NCI-H2171 treated with DMSO at 0.1 percent for 48 hours (cell line): ENCODE measurements at places on chromosomes 1 and 21.

DNA sequence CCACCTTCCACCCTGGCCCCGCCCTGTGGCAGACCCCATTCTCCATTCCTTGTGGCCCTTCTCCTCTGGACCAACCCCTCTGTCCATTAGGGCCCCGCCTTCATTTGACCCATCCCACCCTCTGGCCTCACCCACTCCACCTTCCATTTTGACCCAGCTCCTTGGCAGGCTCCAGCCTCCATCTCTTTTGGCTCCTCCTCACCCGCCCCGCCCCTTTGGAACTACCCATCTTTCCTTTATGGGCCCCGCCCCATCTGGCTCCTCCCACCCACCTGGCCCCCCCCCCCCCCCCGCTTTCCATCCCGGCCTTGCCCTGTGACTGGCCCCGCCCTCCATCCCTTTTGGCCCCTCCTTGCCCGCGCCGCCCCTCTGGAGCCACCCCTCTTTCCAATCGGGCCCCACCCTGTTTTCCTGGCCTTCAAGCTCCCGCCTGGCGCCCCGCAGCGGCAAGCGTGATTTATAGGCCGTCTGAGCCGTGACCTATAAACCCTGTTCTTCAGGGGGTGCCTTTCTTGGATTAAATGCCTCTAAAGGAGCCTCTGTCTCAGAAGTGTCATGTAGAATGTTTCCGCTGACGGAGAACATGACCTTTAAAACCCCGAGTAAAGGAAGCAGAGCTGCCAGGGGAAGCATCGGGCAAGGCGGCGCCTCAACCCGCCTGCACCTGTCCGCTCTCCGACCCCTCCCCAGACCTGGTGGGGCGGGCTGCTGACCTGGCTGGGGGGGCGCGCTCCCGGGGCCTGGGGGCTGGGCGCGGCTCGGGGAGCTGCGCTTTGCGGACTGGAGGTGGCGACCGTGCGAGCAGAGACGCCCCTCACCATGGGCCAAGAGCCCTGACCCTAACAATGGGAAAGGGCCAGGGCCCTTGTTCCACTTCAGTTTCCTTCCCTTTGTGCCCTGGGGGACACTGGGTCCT, 178.0 kb downstream of the CAMTA1 start:
- peak; percentile 81 for DNase-seq

DNA sequence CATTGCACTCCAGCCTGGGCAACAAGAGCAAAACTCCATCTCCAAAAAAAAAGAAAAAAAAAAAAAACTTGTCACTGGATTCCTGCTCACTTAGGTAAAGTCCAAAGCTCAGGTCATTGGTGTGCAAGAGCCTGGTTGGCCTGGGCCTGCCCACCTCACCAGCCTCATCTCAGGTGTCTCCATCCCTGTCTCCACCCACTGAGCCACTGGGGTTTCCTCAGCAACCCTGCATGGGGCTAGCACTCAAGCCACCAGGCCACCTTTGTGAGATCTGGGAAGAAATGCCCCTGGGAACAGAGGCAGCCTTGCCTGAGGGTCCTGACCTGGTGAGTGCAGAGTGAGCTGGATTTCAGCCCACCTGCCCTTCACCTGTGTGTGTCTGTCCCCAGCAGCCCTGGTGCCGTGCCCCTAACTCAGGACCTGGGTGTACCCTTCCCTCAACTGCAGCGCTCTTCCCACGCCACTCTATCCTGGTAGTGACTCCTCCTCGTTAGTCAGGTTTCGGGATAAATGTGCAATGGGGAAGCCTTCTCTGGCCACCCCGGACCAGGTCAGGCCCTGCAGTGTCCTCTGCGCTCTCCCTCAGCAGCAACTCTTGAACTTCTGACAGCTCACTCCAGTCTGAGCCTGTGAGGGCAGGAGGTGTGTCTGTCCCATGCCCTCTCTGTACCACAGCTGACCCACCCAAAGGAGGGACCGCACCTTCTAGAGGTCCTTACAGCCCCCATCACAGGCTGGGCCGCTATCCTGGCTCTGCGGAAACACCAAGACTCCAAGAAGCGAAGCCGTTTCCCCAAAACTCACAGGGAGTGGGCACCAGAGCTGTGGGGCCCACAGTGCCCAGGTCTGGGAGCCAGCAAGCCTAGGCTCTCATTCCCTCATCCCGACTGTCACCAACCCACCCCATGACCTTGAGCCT, 3.3 kb downstream of the PDZK1IP1 start:
- DNase-seq, result no peak

DNA sequence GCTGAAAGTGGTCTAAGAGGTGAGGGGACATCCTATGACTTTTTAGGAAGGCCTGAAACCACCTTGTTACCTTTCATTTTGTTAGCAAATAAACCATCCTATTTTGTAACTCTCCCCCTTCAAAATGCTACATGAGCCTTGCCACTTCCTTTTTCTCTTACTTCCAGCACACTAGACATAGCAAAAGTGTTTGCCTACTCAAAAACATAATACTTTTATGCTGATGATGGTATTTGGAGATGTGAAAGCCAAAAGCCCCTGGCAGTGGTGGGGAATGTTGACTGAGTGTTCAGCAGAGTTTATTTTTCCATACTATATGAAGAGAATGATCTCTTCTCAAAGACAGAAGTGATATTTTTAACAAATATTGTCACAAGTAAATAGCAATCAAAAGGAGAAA, 134.2 kb downstream of the EDEM3 start:
- no peak for DNase-seq

- no peak for DNase-seq
Measured at GRCh38 chr1:246394121-246394520, 113.0 kb downstream of the SMYD3 start.

DNA sequence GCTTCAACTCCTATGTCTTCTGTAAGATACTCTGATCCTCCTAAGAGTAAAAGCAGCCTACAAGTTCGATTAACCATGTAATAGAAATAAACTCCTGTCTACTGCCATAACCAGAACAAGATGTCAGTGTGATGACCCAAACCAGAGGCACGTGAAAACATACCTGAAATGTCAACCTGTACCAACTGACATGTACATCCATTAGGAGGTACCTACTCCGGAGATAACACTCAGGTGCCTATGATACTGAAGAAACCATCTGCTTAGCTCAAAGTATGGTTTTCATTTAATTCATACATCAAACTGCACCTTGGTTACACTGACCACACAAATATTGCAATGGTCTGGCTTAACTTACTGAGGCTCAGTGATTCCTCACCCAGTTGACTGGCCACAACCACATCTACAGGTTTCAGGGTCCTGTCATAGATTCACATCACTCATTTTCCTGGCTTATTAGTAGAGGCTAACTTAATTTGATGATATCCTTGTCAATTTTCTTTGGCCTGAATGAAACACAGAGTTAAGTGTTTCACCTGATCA, 4.4 kb downstream of the ITPKB start:
- DNase-seq, result no peak

DNA sequence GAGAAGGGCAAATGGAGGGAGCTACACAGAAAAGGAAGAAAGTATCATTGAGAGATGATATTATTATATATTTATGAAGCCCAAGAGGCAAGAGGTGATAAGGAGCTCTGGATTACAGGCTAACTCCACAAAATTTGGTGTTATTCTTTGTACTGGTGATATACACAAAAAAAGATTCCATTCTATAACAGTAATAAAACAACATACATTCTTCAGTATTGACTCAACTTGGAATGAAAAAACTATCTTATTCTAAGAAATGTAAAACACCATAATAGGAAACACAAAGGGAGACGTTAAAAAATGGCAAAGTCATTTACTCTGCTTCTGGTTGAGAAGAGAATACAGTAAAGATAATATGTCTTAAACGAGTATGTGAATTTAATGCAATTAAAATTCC, 99.4 kb downstream of the TEX35 start:
- DNase-seq, result no peak

- DNase-seq, result no peak
Measured at GRCh38 chr1:119674835-119675289, 26.8 kb upstream of the ZNF697 start.

DNA sequence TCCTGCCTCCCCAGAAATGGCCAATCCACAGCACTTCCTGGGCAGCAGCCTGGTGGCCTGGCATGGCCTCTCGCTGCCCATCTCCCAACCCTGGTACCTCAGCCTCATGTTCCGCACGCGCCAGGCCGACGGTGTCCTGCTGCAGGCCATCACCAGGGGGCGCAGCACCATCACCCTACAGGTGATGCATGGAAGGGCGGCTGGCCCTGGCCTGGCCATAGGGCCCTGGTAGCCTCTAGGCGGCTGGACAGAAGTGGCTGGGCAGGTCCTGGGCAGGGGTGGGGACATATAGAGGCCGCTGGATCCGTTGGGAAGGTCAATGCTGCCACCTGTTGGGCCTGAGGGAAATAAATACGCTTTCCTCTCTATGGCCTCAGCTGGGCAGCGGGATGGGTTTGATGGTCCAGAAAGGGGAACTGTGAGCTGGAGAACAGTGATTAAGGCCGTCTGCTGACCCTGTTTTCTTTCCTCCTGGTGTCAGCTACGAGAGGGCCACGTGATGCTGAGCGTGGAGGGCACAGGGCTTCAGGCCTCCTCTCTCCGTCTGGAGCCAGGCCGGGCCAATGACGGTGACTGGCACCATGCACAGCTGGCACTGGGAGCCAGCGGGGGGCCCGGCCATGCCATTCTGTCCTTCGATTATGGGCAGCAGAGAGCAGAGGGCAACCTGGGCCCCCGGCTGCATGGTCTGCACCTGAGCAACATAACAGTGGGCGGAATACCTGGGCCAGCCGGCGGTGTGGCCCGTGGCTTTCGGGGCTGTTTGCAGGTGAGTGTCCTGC, 14.4 kb downstream of the CELSR2 start:
- DNase-seq, result no peak
